ENCODE measurements at places on chromosomes 5 and 9.

DNA sequence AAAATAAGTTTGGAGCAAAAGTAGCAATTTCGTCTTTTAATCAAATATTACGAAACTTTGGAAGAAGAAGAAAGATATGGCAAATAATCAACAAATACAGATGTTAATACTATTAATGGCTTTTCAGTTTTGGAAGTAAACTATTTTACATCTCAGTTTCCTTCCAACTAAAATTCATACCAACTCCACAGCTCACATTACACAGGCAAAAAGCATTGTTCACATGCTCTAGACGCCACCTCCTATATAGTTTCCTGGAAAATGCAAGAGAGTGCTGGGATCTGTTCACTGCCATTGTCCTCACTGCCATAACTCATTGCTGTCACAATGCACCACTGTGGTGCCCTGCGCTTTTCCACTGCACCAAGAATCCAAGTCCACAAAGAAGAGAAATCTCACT, 149.0 kb upstream of the FTMT start:
- DNase-seq, result no peak

DNA sequence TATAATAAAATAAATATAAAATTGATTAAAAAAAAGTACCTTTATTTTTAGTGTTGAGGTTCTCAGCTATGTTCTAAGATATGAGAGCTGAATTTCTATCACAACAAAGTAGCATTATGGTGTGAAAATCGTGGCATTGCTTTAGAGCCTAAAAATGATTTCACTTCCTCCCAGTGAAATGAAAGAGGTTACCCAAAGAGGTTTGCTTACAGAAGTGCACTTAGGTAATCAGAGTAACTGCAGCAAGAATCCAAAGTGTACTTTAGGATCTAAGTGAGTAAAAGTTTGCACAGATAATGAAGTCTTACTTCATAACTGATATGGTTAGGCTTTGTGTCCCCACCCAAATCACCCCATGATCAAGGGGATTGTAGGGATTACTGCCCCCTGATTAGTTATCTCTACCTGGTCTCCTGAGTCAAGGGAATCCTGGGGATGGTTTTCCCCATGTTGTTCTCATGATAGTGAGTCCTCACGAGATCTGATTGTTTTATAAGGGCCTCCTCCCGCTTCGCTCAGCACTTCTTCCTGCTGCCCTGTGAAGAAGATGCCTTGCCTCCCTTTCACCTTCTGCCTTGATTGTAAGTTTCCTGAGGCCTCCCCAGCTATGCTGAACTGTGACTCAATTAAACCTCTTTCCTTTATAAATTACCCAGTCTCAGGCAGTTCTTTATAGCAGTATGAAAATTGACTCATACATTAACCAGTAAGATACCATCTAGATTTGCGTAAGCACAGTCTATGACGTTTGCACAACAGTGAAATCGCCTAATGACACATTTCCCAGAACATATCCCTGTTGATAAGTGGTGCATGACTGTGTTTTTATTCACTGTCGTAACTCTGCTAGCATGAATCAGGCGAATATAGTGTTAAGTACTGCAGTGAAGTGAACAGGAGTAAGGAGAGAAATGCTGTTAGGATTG, 40.3 kb upstream of the LRRC70 start:
- no peak for DNase-seq

- DNase-seq, result no peak
These were observed 28.1 kb downstream of the DAPK1 start for GRCh38 chr9:87525546-87526303.

DNA sequence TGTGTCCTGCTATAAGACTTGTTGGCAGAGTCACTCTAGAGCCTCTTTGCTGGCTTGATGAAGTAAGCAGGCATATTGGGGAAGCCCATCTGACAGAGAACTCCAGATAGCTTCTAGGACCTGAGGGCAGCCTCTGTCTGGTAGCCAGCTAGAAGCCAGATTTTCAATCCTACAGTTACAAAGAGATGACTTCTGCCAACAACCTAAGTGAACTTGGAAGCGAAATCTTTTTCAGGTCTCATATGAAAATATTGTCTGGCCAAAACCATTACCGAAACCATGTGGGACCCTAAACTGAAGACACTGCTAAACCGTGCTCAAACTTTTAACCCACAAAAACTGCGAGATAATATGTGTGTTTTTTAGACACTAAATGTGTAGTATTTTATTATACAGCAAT, 140.9 kb downstream of the MRPS30 start:
- no peak for DNase-seq

- no peak for DNase-seq
These were observed 77.0 kb downstream of the RAD23B start for GRCh38 chr9:107360098-107360497.

GRCh38 chr9:14706530-14707140, 13.4 kb upstream of the ZDHHC21 start:
- DNase-seq, result no peak

GRCh38 chr9:122234022-122234748, 5.4 kb upstream of the LHX6 start:
- DNase-seq, result no peak

DNA sequence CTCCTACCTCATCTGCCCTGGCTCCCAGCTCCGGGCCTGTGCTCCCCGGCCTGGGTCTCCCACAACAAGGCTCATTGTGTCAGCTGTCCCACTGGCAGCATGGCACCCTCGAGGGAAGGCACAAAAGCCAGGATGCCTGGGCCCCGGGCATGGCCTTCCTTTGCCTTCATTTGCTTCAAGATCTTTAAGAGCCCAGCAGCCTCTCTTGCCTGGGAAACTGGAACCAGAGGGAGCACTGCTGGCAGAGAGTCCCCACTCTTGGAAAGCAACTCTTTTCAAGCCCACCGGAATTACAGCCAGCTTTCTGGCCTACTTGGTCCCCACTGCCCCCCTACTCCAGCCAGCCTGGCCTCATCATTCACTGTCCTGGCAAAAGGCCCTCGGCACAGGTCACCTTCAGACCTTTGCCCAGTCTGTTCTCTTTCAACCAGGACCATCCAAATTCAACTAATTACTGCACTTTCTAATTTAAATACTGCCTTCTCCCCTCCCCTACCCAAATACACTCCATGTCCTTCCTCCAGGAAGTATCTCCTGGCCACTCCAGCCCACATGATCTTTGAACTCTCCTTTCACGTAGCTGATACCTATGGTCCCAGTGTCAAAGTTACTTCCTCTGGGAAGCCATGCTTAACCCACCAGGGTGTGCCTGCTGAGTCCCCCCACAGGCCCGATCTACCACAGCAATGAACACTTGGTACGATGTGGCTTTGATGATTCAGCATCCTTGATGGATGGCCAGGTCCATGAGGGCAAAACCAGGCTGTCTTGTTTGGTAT, 8.9 kb downstream of the ZER1 start:
- DNase-seq, result no peak

DNA sequence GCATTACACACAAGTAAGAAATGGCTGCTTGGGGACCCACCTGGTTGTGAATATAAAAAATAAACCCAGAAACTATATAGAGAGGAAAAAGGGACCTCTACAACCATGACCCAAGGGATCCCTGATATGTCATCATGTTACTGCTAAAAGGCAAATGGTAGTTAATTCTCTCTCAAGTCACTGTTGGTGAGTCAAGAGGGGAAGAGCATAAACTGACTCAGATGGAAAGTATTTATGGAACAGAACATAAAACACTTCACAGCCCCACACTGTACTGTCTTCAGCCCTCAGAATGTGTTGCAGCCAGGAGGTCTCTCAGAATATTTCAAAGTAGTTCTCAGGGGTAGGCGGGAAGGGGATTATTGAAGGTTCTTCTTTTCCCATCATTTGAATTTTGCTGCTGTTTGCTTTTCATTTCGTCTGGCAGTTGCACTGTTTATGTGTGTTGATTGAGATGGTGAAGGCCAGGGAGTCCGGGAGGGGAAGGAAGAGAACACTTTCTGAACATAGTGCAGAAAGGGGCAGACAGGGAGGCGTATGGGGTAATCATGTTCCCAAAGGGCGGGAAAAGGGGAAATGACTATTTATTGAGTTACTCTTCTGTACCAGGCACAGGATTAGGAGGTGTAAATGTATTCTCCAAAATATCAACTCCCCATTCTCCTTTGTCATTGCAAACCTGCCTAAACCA, 85.5 kb downstream of the TEK start:
- DNase-seq, result no peak

DNA sequence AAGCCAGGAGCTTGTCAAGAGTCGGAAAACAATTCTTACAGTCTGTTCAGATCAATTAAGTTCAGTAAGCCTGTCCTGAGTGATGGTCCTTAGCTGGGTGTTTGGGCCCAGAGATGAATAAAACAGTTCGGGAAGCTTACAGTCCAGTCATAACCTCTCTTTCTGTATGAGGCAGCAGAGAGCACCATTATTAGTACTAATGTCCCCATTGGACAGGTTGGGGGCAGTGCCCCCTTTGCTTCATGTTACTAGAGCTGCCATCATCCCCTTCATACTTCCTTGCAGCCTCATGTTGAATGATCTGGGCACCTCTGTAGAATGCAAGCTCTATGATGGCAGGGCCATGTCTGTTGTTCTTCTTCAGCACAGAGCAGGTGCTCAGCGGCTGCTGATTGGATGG, 9.8 kb downstream of the DOCK2 start:
- DNase-seq, result no peak

DNA sequence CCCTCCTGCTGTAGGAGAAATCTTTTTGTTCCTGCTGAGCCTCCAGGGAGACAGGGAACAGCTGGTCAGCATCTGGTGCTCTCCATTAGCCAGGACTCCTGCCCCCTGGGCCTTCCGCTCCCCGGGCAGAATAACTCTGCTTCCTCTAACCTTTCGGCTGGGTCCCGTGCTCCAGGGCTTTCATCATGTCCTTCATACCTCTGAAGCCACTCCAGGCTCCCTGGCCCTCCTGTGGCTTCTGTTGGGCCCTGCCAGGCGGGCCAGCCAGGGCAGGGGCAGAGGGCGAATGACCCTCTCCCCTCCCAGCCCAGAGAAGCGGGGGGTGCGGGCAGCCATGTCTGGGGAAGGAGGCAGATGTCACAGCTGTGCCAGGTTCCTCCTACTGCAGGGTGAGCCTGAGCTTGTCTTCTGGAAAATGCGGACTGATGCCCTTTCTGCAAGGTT, 81.7 kb upstream of the LMX1B start:
- peak; percentile 61 for DNase-seq

- DNase-seq, result no peak
These were observed 76.7 kb downstream of the ANXA2R start for GRCh38 chr5:42963412-42963811.

GRCh38 chr5:38789134-38789533, 56.7 kb upstream of the OSMR start:
- no peak for DNase-seq

- no peak for DNase-seq
These were observed 505.6 kb downstream of the MAN2A1 start for GRCh38 chr5:110195288-110195687.

- DNase-seq, result no peak
These were observed 102.3 kb downstream of the GDA start for GRCh38 chr9:72251589-72251988.

DNA sequence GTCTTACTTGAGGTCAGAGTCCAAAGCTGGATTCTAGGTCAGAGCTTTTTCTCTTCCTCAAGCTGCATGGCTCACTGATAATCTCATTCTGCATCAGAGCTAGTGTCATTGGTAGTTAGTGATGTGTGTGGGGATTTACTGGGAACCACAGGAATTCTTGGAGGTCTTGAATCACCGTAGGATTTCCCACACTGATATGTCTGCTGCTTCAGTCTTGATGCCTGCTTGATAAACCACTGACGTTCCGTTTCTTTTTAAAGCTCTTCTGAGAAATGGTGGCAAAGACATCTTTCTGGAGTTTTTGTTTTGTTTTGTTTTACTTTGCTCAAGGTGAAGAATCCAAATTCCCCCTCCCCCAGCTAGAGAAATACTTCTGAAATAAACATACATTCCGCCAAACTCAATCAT, 1.2 kb upstream of the GARIN3 start:
- DNase-seq, result no peak

DNA sequence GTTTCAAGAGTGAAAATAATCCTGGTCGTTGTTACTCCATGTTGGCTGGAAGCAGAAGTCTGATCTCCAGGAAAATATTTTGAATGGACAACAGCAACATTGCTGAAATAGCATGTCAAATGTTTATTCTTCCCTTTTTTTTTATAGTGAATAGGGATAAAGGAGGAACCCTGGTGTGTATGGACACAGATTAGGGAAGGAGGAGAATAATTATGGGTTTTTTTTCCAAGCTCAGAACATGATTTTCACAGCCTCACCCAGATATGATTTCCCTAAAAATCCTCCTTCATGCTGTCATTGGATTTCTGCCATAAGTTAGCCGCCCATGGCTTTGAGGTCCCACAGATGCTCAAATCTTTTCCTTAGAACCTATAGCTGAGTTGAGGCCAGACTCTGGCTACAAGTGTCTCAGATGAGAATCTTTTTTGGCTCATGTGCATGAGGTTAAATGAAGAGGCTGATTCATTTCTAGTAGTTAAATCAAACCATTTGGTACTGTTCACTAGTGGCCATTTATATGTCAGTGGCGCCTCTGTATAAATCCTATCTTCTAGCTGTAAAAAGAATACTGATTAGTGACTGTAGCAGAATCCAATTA, 65.5 kb upstream of the LIFR start:
- DNase-seq, result no peak

GRCh38 chr5:14455814-14456321, 125.7 kb upstream of the OTULINL start:
- DNase-seq, result no peak

- DNase-seq, result peak; percentile 5
These were observed 27.8 kb upstream of the GLIS3 start for GRCh38 chr9:4327504-4328191.

GRCh38 chr5:39083968-39084367, 9.8 kb upstream of the RICTOR start:
- no peak for DNase-seq

GRCh38 chr5:151643388-151643787, 43.3 kb downstream of the SPARC start:
- no peak for DNase-seq

- no peak for DNase-seq
These were observed 21.6 kb downstream of the LPCAT1 start for GRCh38 chr5:1502046-1502736.

- no peak for DNase-seq
These were observed at the start of gene DMRT2 for GRCh38 chr9:1050125-1050895. TSS of gene DMRT2 (plus strand) at chr9:1050357. CDS start at chr9:1051614, 1,257 bp downstream.

DNA sequence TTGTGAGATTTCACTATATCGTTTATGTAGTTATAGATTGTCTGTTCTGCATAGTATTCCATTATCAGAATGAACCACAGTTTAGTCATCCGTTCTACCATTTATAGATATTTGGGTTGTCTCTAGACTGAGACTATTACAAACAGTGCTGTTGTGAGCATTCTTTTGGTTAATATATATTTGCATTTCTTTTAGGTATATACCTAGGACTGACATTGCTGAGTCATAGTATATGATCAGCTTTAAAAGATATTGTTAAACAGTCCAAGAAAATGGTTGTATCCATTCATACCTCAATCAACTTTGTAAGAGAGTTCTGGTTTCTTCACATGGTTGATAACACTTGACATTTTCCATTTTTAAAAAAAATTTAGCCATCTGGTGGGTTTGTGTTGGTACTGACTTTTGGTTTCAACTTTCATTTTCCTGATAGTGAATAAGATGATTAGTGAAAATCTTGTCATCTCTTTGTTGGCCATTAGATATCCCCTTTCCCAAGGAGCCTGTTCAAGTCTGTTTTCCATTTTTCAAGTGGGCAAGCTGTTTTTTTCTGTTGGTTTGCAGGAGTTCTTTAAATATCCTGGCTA, 22.9 kb upstream of the ADAM19 start:
- no peak for DNase-seq

Measured in MG63 (cell line).